ENCODE measurements at places on chromosomes 1 and 21.

- DNase-seq = no peak
Measured at GRCh38 chr1:200345520-200345919, 64.3 kb downstream of the ZNF281 start.

GRCh38 chr1:26315874-26316850 is 1.6 kb upstream of the CD52 start:
- no peak for DNase-seq

DNA sequence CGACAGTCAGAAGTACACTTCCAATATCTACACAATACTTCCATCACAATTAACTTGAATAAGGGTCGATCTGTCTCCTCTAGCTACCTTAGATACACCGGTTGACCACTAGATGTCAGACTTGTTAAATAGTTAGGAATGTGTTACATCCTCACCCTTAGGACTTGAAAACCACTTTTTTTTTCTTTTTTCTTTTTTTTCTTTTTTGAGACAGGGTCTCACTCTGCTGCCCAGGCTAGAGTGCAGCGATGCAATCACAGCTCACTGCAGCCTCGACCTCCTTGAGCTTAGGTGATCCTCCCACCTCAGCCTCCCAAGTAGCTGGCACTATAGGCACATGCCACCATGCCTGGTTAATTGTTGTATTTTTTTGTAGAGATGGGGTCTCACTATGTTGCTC is 120.4 kb upstream of the GREM2 start:
- DNase-seq = no peak

DNA sequence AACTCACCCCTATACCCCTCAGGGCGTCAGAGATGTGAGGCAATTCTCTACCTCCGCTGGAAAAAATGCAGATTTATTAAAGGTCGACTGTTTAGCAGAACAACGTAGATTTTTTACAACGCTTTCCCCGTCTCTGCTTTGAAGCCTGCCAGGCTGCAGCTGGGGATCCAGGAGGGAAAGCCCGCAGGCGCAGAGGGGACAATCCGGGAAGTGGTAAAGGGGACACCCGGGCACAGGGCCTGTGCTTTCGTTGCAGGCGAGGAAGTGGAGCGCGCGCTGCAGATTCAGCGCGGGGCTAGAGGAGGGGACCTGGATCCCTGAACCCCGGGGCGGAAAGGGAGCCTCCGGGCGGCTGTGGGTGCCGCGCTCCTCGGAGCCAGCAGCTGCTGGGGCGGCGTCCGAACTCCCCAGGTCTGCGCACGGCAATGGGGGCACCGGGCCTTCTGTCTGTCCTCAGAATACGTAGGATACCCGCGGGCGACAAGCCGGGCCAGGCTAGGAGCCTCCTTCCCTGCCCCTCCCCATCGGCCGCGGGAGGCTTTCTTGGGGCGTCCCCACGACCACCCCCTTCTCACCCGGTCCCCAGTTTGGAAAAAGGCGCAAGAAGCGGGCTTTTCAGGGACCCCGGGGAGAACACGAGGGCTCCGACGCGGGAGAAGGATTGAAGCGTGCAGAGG is 5.5 kb downstream of the SIM2 start:
- peak; percentile 68 for DNase-seq

DNA sequence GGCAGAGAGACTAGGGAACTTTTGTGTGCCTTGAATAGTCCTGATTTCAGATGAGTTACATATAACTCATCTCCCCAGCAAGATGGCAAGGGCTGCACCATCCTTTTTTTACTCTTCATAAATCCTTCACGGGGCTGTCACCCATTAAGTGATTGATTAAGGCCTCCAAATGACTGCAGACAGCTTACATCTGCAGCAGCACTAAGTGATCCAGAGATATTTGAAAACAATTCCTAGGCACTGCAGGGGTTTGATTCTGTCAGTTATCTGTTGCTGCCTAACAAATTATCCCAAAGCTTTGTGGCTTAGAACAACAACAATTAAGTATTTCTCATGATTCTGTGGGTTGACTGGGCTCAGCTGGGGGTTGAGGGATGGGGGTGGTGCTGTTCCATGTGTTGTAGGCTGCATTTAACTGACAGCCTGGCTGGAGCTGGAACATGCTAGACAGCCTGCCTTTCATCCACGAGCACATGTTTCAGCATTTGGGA is 19.3 kb downstream of the TEX38 start:
- DNase-seq = no peak

DNA sequence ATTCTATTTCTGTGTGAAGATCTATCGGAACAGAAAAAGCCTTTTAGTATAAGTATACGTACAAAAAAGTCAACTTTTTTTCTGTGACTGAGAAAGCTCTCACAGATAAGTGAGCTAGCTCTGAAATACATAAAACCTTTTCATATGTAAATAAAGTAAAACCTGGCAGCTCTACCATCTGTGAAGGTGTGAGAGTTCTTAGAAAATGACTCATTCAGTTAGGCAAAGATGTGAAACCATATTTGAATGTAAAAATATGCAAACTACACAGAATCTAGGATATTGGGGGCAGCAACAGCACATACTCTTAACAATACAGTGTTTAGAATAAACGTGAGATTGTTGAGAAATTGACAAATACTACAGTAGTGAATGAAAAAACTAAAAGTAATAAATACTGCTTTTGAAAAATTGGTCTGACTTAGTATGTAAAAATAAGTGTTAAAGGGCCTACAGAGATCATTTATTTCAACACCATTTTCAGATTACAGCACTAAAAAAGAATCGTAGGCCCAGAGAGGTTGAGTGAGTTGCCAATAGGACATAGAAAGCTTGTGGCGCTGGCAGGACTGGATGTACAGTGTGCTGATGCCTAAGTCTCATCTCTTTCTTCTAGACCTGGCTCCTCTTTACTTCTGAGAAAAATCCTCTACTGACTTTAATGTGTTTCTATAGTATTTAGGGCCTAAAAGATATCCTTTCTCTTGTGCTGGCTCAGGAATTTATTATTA is 19.8 kb downstream of the ATP6V1G3 start:
- DNase-seq = no peak

GRCh38 chr1:116726872-116727820 is 27.1 kb upstream of the CD2 start:
- no peak for DNase-seq

DNA sequence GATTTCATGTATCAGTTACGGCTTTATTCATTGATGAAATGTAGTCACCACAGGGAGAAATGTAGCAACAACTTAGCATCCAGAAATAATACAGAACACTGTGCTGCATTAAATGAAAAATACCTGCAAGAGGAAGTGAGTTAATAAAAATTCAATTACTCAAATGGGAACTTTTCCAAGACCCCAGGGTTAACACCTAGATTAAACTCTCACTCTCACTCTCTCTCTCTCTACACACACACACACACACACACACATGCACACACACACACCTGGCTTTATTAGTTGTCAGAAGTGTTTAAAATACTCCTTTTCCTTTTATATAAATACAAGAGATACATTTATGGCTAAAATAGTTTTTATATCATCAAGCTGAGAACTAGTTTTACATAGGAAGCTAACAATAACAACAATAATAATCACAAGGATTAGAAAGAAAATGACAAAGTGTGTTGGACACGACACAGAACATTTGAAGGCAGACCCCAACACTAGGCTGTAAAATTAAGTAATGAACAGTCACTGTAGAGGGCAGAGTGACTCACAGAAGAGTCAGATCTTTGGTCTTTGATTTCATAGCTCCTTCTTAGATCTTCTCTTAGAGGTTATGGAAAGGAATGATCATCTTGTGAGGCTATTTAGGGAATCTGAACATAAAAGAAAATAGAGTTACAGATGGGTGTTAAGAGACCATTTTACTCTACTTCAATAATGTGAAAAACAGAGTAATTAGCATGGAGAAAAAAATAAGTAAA is 1266.0 kb upstream of the ADGRL2 start:
- DNase-seq = peak; percentile 67

GRCh38 chr21:25997788-25998611 is 172.6 kb downstream of the APP start:
- no peak for DNase-seq

DNA sequence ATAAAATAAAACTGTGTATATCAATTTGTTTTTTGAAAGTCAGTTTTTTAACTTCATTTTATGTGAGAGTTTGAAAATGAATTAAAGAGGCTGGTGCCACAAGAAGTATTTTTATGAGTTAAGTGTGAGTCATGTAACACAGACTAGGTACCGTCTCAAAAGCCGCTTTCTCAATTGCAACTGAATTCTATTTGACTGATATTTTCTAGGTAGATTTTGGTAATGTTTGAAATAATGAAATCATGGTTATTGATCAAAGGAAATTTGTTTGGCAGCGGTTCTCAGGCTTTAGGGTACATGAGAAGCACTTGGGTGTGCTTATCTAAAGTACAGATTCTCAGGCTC is 4.6 kb downstream of the SNX27 start:
- no peak for DNase-seq

GRCh38 chr1:173356191-173356762 is 120.9 kb upstream of the PRDX6 start:
- DNase-seq = no peak

DNA sequence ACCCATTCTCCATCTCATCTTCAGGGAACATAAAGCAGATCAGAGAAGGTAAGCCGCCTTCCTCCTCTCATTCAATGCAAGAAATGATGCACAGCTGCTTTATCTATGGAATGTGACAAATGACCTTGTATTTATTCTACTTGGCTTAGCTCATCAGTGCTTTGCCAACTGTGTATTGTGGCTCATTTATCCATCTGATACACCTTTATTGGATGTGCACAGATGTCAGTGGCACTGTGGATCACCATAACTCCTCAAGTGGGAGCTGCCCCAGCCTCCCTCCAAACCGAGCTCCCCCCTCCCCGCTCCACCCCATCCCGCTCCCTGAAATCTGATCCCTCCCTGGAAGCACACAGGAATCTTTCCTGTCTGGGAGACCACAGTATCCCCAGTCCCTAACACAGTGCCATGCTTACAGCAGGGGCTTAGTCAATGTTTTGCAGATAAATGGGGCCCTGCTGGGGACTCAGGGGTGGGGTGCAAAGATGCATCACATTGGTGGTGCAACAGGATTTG is 156.0 kb upstream of the RAB4A start:
- peak; percentile 56 for DNase-seq

GRCh38 chr1:211654838-211655787 is 20.3 kb downstream of the NEK2 start:
- DNase-seq = peak; percentile 93

- DNase-seq = peak; percentile 34
Measured at GRCh38 chr1:162347281-162347680, 29.4 kb downstream of the SPATA46 start.

GRCh38 chr21:38660333-38661196 is 145.2 kb upstream of the ETS2 start:
- peak; percentile 36 for DNase-seq

GRCh38 chr1:184472136-184472535 is 85.3 kb downstream of the C1orf21 start:
- no peak for DNase-seq

DNA sequence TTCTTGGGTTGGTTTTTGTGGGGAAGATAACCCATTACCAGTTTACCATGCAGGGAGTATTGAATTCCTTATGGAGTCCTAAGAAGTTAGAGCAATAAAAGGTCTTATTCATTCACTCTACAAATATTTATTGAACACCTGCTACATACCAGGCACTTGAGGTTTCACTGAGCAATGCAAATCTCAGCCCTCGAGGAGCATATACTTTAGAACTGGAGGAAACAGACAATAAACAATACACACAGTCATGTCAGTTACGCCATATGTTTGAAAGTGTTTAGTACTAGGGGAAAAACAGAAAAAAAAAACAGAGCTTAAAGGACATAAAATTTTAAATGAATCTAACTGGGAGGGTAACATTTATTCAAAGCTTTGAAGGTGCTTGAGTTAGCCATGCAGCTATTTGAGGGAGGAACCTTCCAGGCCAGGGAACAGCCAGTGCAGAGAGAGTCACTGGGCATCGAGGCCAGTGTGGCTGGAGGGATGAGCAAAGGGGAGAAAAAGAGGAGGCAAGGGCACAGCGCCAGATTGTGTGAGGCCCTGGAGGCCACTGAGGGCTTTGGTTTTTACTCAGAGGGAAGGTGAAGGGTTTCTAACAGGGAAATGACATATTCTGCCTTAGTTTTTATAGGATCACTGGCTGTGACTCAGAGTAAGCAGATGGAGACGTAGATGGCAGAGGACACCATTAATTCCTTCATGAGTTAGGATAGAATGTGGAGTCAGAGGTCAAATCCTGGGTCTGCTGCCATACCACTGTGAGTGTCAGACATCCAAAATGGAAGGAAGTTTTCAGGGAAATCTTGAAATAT is 32.7 kb downstream of the C1orf21 start:
- no peak for DNase-seq

GRCh38 chr1:94336991-94337390 is 81.2 kb upstream of the ABCD3 start:
- DNase-seq = no peak

DNA sequence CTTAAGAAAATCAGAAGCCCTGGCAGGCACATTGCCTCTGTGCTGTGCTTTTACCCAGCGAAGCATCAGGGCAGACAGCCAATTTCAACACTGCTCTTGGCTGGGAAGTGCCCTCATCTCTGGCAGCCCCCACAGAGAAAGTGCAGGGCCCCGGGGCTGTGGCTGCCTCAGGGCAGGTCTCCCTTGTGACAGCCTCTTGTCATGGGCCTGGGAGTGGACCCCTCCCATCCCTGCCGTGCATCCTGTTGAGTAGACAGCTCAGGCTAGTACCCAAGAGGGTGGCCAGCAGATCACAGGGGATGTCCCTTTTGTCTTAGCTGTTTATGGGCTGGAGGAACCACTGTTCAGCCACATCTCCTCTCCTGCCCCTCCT is 23.3 kb downstream of the TTC34 start:
- no peak for DNase-seq

GRCh38 chr1:183432548-183432875 is 14.3 kb upstream of the NMNAT2 start:
- no peak for DNase-seq

GRCh38 chr1:107997866-107998265 is 32.9 kb upstream of the VAV3 start:
- DNase-seq = no peak

DNA sequence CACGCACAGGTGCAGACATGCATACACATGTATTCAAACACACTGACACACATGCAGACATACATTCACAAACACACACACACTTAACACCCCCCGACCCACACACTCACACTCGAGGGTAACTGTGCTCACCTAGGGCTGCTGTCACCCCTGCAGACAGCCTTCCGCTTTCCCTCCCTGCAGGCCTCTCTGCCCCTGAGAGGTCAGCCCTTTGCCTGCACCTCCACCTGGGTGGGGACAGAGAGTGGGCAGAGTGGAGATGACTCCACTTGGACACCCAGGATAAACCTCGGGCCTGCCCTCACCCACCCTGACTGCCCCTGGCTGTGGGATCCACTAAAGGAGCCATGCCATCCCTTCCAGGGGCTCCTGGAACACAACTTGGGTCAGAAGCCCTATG is 264.3 kb downstream of the PTPRU start:
- no peak for DNase-seq

- DNase-seq = no peak
Measured at GRCh38 chr21:40985370-40985769, 138.4 kb upstream of the DSCAM start.

GRCh38 chr1:107549152-107549810 is 408.4 kb downstream of the NTNG1 start:
- DNase-seq = no peak

- no peak for DNase-seq
Measured at GRCh38 chr21:40066221-40066620, 199.0 kb downstream of the PCP4 start.

GRCh38 chr1:89975540-89976125 is 19.3 kb upstream of the ZNF326 start:
- DNase-seq = no peak

GRCh38 chr1:205593967-205594366 is 37.8 kb downstream of the ELK4 start:
- no peak for DNase-seq

GRCh38 chr21:32768530-32768929 is 3.0 kb downstream of the PAXBP1 start:
- DNase-seq = no peak
